Sigmoid colon (tissue), 7 donors: ENCODE measurements at places on chromosomes 2 and 18. TPM values are rescaled to one million over a fixed set of nuclear protein-coding genes. Genes with fewer than 3 reads are reported as not detected.
A peak's percentile ranks its signal among the peaks of the same experiment; 100 is the strongest.

- H3K36me3 ChIP-seq: no peaks in the 10 kb centered on the region
- no peaks in the 10 kb centered on the region for H3K27me3 ChIP-seq
- H3K27ac ChIP-seq: no peak overlapping the region
- no peaks in the 10 kb centered on the region for H3K4me1 ChIP-seq
- no peak for DNase-seq
These were observed 152.0 kb downstream of the INSIG2 start for GRCh38 chr2:118240276-118240675.

GRCh38 chr2:41718705-41719104 lies 329.1 kb upstream of the PKDCC start:
- no peak overlapping the region for H3K4me3 ChIP-seq
- DNase-seq: no peak
- no peaks in the 10 kb centered on the region for H3K4me1 ChIP-seq
- no peaks in the 10 kb centered on the region for H3K36me3 ChIP-seq
- no peak overlapping the region for H3K27ac ChIP-seq
- no peaks in the 10 kb centered on the region for H3K27me3 ChIP-seq

DNA sequence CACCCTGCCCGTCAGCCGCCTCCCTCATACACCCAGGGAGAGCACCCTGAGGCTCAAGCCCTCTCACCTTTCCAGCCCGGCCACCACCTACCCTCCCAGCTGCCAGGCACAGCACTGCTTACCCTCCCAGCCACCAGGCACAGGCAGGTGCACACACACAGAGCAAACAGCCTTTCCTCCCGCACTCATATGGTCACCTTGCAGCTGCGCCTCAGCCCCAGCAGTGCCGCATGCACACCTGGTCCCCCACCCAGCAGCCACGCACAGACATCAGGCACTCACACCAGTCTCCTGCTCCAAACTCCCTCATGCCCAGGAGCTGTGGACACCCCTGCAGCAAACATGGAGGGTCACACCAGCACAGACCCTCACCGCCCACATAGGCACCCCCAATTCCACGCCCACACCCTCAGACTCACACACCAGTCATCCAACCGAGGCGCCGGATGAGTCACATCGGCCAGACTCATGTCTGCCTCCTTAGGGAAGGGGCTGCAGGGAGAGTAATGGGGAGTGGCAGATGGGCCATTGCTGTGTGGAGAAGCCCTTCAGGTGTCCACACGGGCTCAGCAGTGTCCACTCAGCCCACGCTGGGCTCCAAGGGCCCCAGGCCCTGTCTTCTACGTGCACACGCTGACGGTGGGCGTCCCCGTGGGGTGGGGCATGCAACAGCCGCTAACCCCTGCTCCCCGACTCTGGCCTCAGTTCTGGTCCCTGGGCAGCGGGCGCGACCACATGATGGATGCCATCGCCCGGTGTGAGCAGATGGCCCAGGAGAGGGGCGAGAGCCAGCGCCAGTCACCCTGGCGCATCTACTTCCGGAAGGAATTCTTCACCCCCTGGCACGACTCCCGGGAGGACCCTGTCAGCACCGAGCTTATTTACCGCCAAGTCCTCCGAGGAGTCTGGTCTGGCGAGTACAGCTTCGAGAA lies 22.3 kb upstream of the GPR17 start:
- no peaks in the 10 kb centered on the region for H3K36me3 ChIP-seq
- peak; percentile 64 for DNase-seq
- H3K4me3 ChIP-seq: no peak overlapping the region
- peaks cover 5% of the 10 kb centered on the region for H3K27me3 ChIP-seq

DNA sequence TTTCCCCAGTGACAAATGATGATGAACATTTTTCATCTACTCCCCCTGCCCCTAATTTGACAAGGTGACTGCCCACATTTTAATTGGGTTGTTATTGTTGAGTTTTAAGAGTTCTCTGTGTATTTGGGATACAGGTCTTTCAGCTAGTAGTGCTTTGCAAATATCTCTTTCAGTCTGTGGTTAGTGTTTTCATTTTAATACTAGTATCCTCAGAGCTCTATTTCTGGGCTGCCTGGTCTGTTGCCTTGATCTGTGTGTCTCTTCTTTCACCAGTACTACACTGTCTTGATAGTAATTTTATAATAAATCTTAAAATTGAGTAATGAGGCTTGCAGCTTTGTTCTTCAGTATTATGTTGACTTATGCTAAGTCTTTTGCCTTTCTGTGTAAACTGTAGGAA lies 19.7 kb downstream of the EIF5B start:
- H3K4me1 ChIP-seq: no peaks in the 10 kb centered on the region
- no peak for DNase-seq
- H3K27ac ChIP-seq: no peak overlapping the region
- H3K36me3 ChIP-seq: no peaks in the 10 kb centered on the region

GRCh38 chr2:204947405-204947804 lies 402.1 kb downstream of the PARD3B start:
- no peaks in the 10 kb centered on the region for H3K4me1 ChIP-seq
- H3K36me3 ChIP-seq: no peaks in the 10 kb centered on the region
- DNase-seq: no peak
- no peak overlapping the region for H3K27ac ChIP-seq
- H3K27me3 ChIP-seq: no peaks in the 10 kb centered on the region

DNA sequence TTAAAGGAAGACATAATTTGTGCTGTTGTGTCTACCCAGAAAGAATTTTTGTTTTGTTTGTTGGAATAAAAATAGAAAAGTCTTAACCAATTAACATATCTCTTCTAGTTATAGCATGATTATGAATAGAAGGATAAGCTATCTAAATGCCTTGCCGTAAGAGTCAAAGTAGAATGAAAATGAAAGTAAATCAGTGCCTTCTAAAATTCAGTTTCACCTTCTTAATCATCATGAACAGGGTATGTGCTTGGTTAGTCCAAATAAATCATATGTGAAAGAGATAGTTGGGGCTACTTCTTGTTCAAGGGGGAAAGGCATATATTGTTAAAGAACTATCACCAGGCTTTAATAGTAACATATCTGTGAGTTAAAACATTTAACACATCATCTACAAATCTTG lies 91.5 kb downstream of the GULP1 start:
- peaks cover 5% of the 10 kb centered on the region for H3K36me3 ChIP-seq
- H3K27me3 ChIP-seq: no peaks in the 10 kb centered on the region

GRCh38 chr2:241859017-241859435 lies 332 bp upstream of the PDCD1 start:
- H3K4me1 ChIP-seq: peaks cover 13% of the 10 kb centered on the region
- H3K4me3 ChIP-seq: no peak overlapping the region
- no peak overlapping the region for H3K27ac ChIP-seq
- no peaks in the 10 kb centered on the region for H3K36me3 ChIP-seq
- H3K27me3 ChIP-seq: peaks cover 43% of the 10 kb centered on the region
- no peak for DNase-seq

DNA sequence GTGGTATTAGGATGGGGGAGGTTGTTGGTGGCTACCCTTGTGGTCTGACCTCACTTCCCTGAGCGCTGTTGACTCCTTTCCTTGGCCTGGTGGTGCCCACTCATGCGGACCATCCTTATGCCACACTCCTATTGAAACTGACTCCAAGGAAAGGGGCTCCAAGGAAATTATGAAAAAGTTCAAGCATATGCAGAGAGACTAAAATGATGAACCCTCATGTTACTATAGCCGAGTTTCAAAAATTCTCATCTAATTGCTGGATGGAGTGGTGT lies 96.2 kb upstream of the STPG4 start:
- peaks cover 9% of the 10 kb centered on the region for H3K4me1 ChIP-seq
- H3K36me3 ChIP-seq: no peaks in the 10 kb centered on the region
- no peak overlapping the region for H3K27ac ChIP-seq
- H3K27me3 ChIP-seq: no peaks in the 10 kb centered on the region
- no peak for DNase-seq

GRCh38 chr18:46481048-46481846 lies 175.8 kb downstream of the LOXHD1 start:
- H3K4me1 ChIP-seq: no peaks in the 10 kb centered on the region
- no peak overlapping the region for H3K27ac ChIP-seq
- DNase-seq: no peak
- no peaks in the 10 kb centered on the region for H3K36me3 ChIP-seq
- H3K4me3 ChIP-seq: no peak overlapping the region
- no peaks in the 10 kb centered on the region for H3K27me3 ChIP-seq

DNA sequence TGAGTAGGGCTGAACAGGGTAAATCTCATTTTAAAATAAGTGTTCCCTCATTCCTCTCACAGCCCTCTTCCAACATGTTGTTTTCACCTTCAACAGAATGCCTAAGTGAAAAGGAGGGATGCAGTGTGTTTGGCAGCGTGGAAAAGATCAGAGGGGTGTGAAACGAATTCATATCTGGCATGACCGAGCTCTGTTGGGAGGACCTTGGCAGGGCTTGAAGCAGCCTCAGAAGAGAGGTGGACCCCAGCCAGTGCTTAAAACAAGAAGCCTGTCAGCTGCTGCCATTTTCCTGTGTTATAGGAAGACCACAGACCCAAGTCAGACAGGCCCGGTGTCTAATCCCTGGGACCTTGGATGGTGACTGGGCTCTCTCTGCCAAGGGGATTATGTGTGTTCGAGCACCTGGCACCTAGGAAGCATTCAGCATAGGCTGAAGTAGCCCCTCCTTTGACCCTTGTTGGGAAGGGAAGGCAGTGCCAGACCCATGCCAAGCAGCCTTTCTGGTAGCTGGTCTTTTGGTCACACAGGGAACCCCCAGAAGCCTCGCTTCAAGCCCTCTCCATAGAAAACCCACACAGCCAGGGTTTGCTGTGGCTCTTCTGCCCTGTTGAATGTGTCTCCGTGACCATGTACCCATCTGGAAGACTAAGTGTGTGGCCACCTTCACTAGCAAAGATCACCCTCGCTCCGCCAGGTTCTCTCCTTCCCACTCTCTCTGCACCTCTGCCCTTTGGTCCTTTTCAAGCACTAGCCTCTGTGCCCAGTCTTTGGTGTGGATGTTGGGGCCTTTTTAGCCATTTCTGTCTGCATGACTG lies 87.5 kb upstream of the ST3GAL5 start:
- no peaks in the 10 kb centered on the region for H3K36me3 ChIP-seq
- no peaks in the 10 kb centered on the region for H3K27me3 ChIP-seq
- H3K4me3 ChIP-seq: no peak overlapping the region
- no peak overlapping the region for H3K27ac ChIP-seq
- H3K4me1 ChIP-seq: peaks cover 11% of the 10 kb centered on the region
- DNase-seq: peak; percentile 47

- H3K27me3 ChIP-seq: no peaks in the 10 kb centered on the region
- no peaks in the 10 kb centered on the region for H3K4me1 ChIP-seq
- H3K4me3 ChIP-seq: no peak overlapping the region
- H3K36me3 ChIP-seq: no peaks in the 10 kb centered on the region
These were observed 139.7 kb downstream of the HRH4 start for GRCh38 chr18:24600076-24600654.

- H3K4me3 ChIP-seq: no peak overlapping the region
- no peaks in the 10 kb centered on the region for H3K36me3 ChIP-seq
- DNase-seq: no peak
These were observed 48.6 kb upstream of the RPL31 start for GRCh38 chr2:100953406-100954043.

DNA sequence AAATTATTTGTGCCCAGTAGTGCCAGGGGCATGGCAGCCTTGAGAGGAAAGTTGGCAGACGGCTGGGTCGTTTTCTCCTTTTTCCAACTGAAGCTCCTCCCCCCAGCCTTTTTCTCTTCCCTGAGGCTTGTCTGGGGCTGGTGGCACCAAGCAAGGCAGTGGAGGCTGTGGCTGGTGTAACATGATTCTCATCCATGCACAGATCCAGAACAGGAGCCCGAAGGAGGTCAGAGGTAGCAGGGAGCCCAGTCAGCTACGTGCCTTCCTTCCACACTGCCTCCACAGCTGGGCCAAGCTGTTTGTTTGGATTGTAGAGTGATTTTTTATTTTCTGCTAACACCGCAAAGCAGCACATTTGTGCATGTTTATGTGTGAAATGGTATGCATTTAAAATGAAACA lies 170.3 kb upstream of the MGAT5 start:
- H3K27me3 ChIP-seq: no peaks in the 10 kb centered on the region
- no peaks in the 10 kb centered on the region for H3K4me1 ChIP-seq
- no peak overlapping the region for H3K27ac ChIP-seq
- H3K36me3 ChIP-seq: no peaks in the 10 kb centered on the region

DNA sequence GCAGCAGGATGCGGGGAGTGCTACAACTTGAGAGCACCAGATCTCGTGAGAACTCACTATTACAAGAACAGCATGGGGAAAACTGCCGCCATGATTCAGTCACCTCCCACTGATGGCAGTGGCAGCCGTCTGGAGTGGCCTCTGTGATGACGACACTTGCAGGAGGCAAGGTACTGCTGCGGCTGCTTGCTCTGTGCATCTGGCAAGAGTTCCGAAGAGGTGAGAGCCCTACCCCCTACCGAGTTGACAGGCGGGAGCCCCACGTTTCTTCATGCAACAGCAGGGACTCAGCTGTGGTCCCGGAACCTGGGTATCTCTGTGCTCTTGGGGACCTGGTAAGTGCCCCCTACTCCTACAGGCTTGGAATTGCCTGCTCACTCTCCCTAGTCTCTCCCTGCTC lies 1672.7 kb upstream of the TMEFF2 start:
- no peaks in the 10 kb centered on the region for H3K36me3 ChIP-seq
- no peak overlapping the region for H3K4me3 ChIP-seq
- no peak for DNase-seq
- no peaks in the 10 kb centered on the region for H3K4me1 ChIP-seq

DNA sequence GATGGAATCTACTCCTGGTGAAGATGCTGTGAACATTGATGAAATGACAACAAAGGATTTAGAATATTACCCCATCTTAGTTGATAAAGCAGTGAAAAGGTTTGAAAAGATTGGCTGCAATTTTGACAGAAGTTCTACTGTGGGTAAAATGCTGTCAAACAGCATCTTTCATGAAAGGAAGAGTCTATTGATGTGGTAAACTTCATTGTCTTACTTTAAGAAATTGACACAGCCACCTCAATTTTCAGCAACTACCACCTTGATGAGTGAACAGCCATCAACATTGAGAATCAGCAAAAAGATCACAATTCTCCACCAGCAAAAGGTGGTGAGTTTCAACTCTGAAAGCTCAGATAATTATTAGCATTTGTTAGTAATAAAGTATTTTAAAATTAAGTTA lies 310.3 kb upstream of the RBMS1 start:
- H3K27me3 ChIP-seq: no peaks in the 10 kb centered on the region
- H3K4me1 ChIP-seq: no peaks in the 10 kb centered on the region
- no peak overlapping the region for H3K27ac ChIP-seq
- no peak overlapping the region for H3K4me3 ChIP-seq
- no peak for DNase-seq

Gene GAL3ST2
- polyA plus RNA-seq: 4.2 TPM

Gene KIF1A
- under 0.01 TPM for polyA plus RNA-seq

Gene DYNAP
- polyA plus RNA-seq: not detected

Gene FAP
- polyA plus RNA-seq: not detected
